ENCODE measurements at places on chromosomes 7 and 10.

- DNase-seq, result no peak
Observed at GRCh38 chr7:110911632-110912031, 179.3 kb upstream of the LRRN3 start.

- no peak for DNase-seq
Observed at GRCh38 chr10:22043327-22043633, 39.8 kb upstream of the DNAJC1 start.

DNA sequence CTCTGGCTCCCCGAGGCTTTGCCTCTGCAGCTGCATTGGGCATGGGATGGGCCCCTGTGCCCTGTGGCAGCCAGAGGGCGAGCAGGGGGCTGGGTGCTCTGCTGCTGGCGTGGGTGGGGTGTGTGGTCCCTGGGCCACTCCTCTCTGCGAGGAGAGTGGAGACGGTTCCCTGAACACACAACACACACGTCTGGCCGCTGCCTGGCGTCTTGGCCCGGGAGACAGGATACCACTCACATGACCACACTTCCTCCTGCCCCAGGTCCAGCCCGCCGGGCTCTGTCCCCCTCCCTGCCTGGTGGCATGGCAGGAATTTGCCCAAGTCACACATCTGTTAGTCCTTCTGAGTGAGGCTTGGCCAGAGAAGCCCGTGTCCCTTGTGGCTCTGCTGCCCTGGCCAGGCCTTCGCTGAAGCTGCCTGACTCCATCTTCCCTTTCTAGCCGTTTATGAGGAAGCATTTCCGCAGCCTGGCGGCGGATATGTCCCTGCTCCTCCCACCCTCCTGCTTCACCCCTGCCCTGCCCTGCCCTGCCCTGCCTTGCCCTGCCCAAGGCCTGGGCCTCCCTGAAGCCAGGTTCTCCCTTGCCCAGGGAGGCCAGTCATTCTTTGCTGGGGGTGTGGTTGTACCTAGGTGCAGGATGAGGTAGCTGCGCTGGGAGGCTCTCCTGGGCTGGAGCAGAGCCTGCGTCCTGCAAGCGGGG is 3.0 kb downstream of the BRI3 start:
- DNase-seq, result peak; percentile 82

DNA sequence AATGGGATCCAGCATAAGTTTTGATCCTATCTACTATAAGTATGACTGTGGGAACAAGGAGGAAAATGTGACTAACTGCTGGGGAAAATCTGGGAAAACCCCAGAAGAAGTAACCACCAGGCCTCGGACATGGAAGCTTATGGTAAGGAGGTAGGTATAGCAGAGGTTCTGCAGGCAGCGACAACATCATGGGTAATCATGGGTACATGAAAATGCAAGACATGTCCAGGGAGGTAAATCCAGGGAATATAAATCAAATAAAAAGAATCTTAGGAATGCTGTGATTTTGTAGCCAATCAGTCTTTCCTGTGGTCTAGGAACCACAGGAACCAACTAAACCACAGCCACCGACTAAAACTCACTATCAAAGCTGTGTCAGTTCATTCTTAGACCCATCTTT is 168.3 kb upstream of the NPY start:
- DNase-seq, result no peak

DNA sequence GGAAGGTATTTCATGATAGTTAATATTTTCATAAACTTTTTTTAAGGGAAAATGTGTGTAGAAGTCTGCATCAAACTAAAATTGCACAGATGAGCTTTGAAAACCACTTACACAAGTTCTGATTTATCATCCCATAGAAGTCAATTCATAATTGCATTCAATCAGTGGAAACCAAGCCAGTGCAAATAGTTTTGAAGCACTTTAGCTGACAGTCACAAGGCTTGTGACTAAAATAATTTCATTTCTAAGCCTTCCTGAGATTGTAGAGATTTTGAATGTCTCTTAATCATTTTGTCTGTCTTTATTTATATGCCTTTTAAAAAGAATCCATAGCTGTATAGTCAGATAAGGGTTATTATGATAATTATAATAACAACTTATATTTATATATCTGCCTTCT is 41.4 kb downstream of the EXOC4 start:
- no peak for DNase-seq

All from left ventricle myocardium inferior (tissue), 1 donor.